Activated CD4-positive, alpha-beta T cell treated with anti-CD3 and anti-CD28 coated beads, Interleukin-2, amount 10 ng/mL, durations not matched to agents 7 days and 5 days (primary cell): ENCODE measurements at places on chromosomes 6 and 20. TPM values are rescaled to one million over a fixed set of nuclear protein-coding genes. Genes with fewer than 3 reads are reported as not detected.

- H3K4me1 ChIP-seq = peaks cover 10% of the 10 kb centered on the region
- H3K27ac ChIP-seq = no peak overlapping the region
- no peak overlapping the region for H3K4me3 ChIP-seq
- no peaks in the 10 kb centered on the region for H3K27me3 ChIP-seq
- DNase-seq = no peak
Observed at GRCh38 chr6:20572940-20573339, 38.7 kb downstream of the CDKAL1 start.

DNA sequence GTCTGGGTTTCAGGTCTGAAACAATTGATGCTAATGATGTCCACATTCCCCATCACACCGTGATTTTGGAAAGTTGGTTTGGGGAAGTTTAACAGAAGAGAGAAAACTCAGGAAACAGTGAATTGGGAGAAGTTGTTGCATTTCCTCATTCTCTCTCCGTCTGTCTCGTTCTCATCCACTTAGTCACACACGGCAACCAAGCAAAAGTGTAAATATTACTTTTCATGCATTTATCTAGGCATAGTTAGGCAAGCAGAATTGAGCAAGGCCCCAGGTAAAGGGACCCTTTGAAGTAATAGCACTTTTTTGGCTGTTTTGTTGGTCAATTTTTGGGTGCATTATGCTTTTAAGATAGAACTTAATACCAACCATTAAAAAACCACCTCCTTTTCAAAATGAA lies 137.0 kb upstream of the SULF2 start:
- H3K27ac ChIP-seq = no peak overlapping the region
- H3K36me3 ChIP-seq = no peaks in the 10 kb centered on the region
- H3K27me3 ChIP-seq = peaks cover 12% of the 10 kb centered on the region
- H3K4me3 ChIP-seq = no peak overlapping the region

DNA sequence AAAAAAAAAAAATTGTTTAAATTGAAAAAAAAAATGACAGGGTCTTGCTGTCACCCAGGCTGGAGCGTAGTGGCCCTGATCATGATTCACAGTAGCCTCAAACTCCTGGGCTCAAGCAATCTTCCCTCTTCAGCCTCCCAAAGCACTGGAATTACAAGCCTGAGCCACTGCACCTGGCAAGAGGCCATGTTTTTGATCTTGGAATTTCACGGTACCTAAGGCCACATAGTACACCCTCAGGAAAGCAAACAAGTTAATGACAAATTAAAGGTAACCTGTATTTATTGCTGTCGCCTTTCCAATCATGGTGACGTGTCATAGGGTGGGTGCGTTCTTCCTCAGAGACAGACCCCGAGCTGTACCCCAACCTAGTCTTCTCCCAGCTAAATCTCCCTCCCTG lies 79.2 kb downstream of the LINC00237 start:
- no peak overlapping the region for H3K27ac ChIP-seq
- no peak overlapping the region for H3K4me3 ChIP-seq
- no peaks in the 10 kb centered on the region for H3K36me3 ChIP-seq
- H3K4me1 ChIP-seq = no peaks in the 10 kb centered on the region

DNA sequence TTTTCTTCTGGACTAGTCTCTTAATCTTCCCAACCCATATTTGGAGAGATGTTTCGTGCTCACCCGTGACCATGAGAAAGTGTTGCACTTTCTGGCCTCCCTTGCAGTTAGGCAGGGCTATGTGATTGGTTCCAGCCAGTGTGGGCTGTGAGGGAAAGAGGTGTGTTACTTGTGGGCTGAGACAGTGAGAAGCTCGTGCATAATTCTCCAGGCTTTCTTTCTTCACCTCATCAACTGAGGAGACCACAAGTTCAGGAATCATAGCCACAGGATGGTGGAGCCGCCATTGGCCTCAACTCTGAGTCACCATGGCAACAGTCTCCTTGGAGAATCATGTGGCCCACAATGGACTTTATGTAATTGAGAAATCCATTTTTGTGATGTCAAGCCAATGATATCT lies 57.5 kb upstream of the FUCA2 start:
- H3K27me3 ChIP-seq = no peaks in the 10 kb centered on the region
- no peak for DNase-seq
- no peaks in the 10 kb centered on the region for H3K36me3 ChIP-seq

- no peaks in the 10 kb centered on the region for H3K27me3 ChIP-seq
- no peak overlapping the region for H3K4me3 ChIP-seq
- H3K36me3 ChIP-seq = no peaks in the 10 kb centered on the region
- H3K27ac ChIP-seq = no peak overlapping the region
Observed at GRCh38 chr6:86357877-86358276, 579.5 kb upstream of the HTR1E start.

FAM162B gene
- not detected for total RNA-seq

LRP11 gene
- 6.5 TPM for total RNA-seq

PRDM13 gene
- not detected for total RNA-seq
